ENCODE measurements at places on chromosomes 1 and 21.

GRCh38 chr1:66413838-66414175 is 120.1 kb upstream of the SGIP1 start:
- DNase-seq = no peak

DNA sequence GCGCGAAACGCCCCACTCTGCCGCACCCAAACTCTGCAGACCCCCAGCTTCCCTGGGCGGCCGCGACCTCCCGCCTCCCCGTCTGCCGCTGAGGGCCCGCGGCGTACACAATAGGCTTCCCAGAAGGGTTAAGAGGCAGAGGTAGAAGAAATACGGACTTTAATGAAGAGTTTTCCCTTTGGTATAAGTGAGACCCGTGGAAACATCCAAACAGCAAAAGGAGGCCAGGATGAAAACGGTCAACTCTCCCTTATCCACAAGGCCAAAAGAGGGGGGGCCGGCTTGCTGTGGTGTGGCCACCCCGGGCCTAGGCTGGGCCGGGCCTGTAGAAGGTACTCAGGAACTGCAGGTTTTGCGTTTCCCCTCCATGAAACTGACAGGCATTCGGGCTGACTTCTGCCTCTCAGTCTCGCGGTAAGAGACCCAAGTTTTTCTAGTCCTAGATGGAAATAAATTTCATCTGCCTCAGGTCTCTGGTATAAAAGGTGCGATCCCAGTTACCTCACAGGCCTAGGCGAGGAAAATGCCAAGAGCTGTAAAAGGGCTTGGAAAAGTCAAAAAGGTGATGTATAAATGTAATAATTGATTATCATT is 671 bp upstream of the PYGO2 start:
- DNase-seq = no peak

DNA sequence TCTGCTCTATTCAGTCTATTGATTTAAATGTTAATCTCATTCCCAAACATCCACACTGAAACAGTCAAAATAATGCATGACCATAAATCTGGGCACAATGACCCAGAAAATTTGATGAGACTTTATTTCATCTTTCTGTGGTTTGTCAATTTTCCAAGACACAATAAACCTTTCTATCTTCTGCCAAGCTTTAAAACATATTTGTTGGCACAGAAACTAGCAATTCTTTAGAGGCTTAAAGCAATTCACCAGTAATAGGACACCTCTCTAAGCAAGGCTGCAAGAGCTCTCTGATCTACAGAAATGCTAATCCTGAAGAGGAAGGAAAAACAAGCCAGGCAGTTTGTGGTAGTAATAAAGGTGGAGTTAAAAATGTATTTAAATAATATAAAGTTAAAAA is 113.7 kb downstream of the FCRL5 start:
- no peak for DNase-seq

GRCh38 chr1:52413410-52413989 is 9.1 kb downstream of the PRPF38A start:
- DNase-seq = no peak

DNA sequence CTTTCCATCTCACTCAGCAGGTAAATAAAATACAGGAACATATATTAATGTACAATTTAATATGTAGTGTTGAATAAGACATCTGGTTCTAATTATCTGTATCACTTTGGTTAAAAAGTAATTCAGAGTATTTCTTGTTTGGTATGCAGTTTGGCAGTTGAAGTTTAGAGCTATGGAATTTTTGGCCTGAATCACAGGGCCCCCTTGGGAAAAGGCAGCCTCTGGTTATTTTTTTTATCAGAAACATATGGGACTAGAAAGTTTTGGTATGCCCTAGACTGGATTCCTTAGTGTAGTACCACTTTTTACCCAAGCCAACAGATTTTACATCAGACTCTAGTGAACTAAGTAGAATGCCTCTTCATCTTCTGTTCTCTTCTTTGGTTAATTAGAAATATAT is 26.4 kb downstream of the CNST start:
- peak; percentile 90 for DNase-seq

DNA sequence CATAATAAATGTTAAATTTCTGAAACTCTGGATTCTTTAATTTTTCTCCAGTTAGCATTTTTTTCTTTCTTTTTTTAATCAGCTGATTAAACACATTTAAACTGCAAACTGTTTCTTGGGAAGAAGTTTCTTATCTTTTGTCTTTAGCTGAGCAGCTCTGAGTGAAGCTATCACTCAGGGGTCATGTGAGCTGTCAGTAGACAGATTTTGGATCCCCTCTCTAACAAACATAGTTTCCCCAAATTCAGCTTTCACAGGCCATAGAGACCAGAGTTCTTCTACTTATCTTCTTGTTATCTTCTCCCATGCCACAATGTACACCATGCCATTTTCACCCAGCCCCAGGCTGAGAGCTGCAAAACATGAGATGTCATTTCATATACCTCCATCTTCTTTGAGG is 148.9 kb downstream of the CDC42BPA start:
- DNase-seq = no peak

- no peak for DNase-seq
Observed at GRCh38 chr1:9164919-9165318, 36.0 kb upstream of the GPR157 start.

GRCh38 chr1:169508432-169509338 is 22.9 kb upstream of the SLC19A2 start:
- DNase-seq = no peak

DNA sequence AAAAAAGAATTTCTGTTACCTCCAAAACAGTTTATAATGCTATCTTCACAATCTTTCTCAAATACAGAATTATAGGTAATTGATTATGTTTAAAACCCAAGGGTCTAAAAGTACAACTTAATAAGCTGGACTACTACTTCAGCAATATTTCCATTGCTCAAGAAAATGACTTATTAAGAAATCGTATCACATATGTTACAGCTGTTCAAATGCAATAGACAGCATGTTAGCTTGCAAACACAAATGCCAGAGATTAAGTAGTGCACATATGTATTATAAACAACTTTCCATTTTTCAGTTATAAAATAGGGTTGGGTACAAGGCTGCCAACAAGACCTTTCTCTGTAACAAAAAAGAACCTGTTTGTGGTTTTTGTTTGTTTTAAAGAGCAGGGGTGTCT is 211.0 kb upstream of the DMRTA2 start:
- DNase-seq = no peak

- no peak for DNase-seq
Observed at GRCh38 chr21:21751286-21751685, 753.1 kb downstream of the NCAM2 start.

DNA sequence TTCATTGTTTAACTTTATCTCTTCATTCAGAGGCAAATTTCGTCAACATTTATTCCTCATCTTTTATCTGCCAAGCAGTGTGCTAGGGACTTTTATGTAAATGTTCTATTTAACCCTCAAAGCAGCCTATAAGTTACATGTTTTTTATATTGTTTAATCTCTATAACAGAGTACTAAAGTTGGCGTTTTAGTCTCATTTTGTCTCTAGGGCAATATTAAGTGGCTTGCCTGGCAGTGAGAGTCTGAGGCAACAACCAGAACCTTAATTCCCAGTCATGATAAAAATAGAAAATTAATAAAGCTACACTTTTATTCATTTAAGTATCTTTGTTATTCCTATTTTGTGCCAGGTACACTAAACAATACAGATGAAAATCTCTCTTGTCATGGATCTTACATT is 994.3 kb upstream of the ADGRL2 start:
- no peak for DNase-seq

GRCh38 chr1:212752934-212753497 is 38.6 kb downstream of the NSL1 start:
- DNase-seq = no peak

- no peak for DNase-seq
Observed at GRCh38 chr1:243363832-243364231, 108.0 kb downstream of the SDCCAG8 start.

GRCh38 chr1:200362421-200362820 is 47.4 kb downstream of the ZNF281 start:
- DNase-seq = no peak

DNA sequence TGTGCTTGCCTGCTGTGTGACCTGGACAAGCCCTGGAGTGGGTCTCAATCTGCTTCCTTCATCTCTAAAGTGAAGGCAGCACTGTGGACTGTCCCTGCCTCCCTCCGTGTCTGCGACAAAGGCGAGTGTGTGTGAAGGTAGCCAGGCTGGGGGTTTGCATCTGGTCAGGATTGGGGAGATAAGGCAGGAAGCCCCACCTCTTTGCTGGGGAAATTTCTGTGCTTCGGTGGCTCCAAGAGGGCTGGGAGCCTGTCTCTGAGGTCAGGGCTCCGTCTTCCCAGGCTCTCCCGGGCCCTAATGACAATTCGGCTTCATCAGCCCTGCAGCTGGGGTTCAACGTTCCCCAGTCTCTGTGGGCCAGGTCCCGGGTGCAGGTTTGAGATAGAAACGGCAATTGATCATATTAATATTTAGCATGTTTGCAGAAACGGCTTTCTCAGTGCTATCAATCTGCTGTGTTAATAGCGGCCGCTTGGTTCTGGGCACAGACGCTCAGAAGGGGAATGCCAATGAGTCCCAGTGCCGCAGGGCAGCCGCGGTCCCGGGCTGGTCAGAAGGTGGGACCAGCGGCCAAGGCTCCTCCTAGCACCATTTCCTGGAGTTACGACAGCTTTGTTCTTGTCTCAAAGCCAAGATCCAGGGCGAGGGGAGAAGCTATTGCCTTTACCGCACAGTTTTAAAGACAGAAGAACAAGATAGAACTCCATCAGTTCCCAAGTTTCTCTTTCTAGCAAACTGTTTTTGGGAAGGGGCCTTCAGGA is 105.7 kb downstream of the PRDM16 start:
- DNase-seq = no peak

DNA sequence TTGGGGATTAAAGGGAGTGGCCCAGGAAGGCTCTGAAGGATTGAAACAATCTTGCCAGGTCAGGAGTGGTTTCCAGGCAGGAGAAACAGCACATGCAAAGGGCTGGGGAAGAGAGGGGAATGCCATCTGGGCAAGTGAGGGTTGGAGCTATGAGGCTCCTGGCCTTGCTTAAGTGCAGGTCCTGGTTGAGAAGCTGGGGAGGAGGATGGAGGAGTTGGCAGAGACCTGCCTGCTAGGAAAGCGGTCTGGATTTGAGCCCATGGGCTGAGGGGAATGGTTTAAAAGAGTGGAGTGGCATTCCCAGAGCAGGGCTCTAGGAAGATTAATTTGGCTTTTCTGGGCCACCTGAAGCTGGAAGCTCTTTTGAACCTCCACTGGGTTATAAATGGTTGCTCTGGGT is 9.2 kb downstream of the IGSF21 start:
- no peak for DNase-seq

DNA sequence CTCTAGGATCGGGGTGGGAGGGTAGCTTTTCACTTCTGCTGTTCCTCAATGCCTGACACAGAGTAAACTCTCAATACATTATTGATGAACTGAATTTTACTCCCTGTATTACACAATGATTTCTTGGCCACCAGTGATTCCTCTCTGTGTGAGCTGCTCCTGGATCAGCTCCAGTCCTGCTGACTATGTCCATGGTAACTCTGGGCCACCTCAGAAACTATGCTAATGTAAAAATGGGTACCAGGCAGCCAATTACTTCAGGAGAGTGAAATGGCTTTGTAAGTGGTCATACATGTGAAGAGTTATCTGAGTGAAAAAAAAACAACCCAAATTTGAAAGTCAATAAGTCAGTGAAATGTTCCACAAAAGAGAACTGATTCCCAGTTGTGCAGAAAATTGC is 311.0 kb downstream of the KCNH1 start:
- no peak for DNase-seq

DNA sequence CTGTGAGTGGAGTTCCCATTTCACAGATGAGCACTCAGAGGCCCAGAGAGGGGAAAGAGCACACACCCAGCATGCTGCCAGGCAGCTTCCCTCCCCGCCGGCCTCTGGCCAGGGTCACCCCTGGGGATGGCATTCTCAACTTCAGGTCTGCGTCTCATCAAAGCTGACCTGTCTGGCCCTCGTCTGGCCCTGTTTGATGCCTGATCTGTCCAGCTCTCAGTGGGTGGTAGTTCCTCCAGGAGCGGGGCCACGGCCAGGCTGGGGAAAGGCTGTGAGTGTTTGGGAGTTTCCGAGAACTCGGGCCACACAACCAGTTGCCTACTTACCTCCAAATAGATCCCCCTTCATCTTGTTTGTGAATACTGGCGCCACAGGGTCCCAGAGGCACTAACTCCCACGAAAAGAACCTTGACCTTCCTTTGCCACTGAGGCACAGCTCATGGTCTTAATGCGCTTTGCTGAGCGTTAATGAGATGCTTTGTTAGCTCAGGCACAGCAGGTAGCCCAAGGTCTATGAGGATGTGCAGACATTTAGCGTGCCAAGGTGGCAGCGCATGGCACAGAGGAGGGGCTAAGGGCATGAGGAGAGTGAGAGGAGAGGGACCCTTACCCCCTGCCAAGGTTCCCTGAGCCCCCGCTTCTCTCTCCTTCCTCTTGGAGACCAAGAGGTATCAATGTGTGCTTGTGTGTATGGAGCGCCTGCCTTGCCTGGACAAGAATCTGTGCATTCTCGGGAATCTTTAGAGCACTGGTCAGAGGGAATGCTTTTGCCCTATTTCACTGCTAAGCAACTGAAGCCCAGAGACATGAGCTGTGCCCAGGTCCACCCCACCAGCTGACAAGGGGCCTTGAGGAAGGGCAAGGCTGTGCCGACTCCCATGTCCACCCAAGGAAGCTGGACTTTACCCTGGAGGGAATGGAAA is 61.2 kb downstream of the DISP3 start:
- no peak for DNase-seq

DNA sequence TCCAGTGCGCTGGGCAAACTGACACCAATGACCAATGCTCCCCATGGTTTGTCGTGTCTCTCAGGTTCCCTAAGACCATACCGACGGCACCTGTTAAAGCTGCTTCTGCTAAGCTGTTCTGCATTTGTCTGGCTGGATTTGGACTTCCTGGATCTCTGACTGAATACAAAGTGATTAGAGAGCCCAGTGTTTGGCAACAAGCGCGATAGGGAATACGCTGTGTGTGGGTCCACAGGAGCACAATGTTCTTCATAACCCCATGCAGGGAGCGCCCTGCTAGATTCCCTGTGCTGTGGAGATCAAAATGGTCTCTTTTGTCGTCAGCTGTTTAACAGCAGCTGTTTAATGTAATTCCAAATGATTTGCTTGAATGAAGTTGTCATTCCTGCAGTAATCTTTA is 26.0 kb upstream of the ESRRG start:
- DNase-seq = no peak

- DNase-seq = peak; percentile 95
Observed at GRCh38 chr1:226662642-226663326, 76.3 kb downstream of the ITPKB start.

- DNase-seq = no peak
Observed at GRCh38 chr1:173360487-173361063, 116.6 kb upstream of the PRDX6 start.

GRCh38 chr21:46603228-46603627 is 1.7 kb downstream of the S100B start:
- DNase-seq = no peak

All from brain microvascular endothelial cell (primary cell).